Stimulated activated CD4-positive, alpha-beta T cell treated with anti-CD3 and anti-CD28 coated beads, Interleukin-1b, Interleukin-23, amount 100 ng/mL, for 48 hours (primary cell): ENCODE measurements at places on chromosomes 5 and 9.

GRCh38 chr9:99822806-99823591 lies 1.3 kb downstream of the NR4A3 start:
- DNase-seq, result no peak

GRCh38 chr9:89843074-89843473 lies 238.3 kb downstream of the GADD45G start:
- DNase-seq, result no peak

DNA sequence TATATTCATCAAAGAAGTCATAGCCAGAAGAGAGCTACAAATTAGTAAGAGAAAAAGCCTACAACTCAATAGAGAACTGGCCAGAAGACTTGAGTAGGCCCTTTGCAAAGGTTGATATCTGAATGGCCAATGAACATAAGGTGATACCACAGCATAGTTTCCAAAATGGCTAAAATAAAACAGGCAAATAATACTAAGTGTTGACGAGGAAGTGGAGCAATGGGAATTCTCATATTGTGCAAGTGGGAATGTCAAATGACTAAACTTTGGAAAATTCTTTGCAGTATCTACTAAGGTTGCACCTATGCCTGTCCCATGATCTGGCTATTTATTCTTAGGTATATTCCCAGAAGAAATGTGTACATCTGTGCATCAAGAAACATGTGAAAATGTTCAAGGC lies 48.3 kb downstream of the BOD1 start:
- no peak for DNase-seq

DNA sequence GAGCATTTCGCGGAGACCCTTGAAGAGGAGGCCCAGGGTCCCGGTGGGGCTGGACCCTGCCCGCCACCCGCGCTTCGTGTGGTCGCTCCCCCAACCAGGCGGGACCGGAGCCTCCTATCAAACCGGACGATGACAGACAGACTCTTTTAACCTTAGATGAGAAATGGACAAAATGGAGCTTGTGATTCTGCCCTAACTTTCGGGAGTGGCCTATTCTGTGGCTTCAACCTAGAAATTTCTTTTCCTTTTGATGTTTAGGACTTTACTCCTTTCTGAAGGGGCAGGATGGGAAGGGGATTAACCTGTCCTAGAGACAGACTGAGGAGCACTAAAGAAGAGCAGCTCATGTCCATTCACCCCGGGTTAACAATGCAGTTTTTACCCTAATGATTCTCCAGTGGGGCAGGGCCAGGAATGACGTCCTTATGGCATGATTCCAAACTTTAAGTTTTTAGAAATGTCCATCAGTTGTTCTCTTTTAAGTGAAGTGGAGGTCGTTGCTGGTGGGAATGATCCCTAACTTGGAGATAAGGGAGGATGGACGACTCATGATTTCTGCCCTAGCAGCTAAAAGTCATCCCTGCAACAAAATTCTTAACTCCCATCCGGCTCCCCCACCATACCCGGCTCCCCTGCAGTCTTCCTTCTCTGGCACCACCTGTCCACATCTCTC lies 1.0 kb downstream of the NIPSNAP3A start:
- DNase-seq, result no peak

DNA sequence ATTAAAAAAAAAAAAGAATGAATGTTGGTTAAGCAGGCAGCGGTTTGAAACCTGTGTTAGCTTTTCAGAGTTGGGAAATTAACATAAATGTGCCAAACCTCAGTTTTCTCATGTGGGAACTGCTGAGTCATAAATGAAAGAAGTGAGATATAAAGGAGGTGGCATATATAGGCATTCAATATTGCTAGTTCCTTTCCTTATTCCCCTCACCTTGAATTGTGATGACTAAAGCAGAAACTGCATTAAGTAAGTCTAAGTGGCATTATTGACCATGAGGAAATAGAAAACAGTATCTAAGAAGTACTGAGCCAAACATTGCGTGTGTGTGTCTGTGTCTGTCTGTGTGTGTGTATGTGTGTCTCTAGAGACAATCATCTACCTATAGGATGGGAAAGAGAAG lies 691.2 kb downstream of the TLR4 start:
- no peak for DNase-seq

GRCh38 chr9:84261070-84261746 lies 79.3 kb downstream of the SLC28A3 start:
- peak; percentile 49 for DNase-seq
